ENCODE measurements at places on chromosomes 11 and 22.

DNA sequence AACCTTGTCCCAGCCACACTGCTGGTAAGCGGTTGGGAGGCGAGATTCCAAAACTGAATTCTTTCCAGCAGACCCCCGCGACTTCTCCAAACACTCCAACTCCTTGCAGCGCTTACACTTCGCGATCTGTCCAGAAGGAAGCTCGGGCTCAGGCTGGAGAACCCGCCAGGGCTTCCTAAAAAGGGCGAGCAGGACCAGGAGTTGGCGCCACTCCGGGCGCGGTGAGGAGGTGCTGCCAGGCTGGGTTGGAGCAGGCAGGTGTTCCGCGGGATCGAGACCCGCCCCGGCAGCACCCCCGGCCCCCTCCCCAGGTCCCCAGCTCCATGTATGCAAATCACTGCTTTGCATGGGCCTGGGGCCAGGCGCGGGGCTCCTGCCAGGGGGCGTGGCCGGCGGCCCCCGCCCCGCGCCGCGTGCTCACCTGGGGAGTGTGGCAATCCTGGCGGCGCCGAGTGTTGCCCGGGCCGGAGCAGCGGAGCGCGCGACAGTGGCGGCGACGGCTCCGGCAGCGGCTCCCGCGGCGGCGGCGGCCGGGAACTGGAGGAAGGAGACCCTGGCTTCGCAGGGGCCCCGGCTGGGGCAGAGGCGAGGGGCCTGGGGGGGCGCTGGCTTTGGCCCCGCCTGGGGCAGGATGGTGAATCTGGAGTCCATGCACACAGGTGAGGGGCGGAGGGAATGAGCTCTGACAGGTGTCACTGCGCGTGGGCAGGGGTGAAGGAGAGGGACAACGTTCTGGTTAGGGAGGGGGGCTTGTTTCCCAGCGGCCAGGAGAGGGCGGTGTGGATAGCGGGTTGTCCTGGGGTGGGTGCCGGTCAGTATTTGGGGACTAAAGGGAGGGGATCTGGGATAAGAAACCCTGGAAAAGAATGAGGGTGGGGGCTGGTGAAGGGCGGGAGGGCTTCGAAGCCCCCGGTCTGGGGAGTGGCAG is at the start of gene POU2F3:
Gene POU2F3, plus strand, starts transcription at position 428 of the 928 bp plus-strand sequence. Its CDS starts 204 bp downstream, at position 632.
- DNase-seq: no peak

GRCh38 chr11:55401011-55401410 is 33.2 kb downstream of the OR4A15 start:
- no peak for DNase-seq

GRCh38 chr11:37104380-37104779 is 506.3 kb upstream of the RAG2 start:
- no peak for DNase-seq

DNA sequence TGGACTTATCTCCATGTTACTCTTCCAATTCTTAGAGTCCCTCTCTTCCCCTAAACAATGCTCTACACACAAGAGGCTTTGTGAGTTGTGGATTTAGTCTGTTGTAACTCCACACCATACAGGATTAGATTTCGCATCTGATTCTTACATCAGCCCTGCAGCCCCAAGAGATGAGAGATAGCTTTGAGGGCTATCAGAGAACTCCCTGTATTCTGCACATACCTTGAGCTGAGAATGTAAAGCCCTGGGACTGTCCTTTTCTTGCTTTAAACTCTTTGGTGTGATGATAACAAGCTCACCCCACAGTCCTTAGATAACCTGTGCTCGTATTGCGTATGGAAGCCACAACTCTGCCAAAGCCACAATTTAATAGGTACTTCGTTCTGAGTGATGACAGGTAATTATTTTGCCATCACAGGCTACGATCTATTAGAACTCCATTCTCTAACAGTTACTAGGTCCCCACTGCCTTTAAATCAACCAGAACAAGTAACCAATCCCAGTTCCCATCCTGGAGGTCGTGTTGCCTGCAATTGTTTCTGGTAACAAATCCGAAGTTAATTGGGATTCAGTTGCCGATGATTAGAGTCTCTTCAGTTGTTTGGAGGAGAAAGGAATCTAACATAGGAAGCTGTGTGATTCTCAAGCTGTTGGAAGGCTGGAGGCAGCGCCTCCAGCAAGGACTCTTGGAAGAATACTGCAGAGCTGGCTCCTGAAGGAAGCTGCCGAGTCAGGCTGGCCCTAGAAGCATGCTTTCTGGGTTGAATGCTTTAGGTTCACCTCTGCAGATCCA is 1.3 kb upstream of the PARVG start:
- DNase-seq: no peak

DNA sequence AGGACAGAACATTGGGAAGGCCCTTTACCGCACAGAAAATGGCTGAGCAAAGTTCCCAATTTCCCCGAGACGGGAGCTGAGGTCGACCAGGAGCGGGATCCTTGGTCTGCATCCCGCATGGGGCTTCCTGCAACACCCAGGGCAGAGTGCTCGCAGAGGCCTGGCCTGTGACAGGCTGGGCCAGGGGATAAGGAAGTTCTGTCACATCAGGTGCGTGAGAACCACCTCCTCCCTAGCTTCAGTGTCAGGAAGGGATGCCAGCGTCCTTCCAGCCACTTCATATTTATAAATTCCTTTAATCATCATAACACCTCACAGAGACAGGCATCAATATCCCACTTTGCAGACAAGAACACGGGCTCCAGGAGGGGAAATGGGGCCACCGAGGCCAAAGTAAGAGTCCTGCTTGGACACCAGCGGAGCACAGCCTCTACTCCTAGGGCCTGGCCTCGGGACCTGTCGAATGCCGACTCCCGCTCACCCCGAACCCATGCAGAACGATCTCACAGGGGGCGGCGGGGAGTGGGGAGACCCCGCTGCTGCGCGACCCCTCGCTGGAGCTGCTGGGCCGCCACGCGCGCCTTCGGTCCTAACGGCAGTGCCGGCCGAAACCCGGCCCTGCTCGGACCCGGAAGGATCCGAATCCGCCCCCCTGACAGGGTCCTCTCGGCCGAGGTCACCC is 532 bp downstream of the BET1L start:
- peak; percentile 32 for DNase-seq
